Suppressor macrophage (primary cell): ENCODE measurements at places on chromosomes 11 and 22.
A peak's percentile ranks its signal among the peaks of the same experiment; 100 is the strongest.

DNA sequence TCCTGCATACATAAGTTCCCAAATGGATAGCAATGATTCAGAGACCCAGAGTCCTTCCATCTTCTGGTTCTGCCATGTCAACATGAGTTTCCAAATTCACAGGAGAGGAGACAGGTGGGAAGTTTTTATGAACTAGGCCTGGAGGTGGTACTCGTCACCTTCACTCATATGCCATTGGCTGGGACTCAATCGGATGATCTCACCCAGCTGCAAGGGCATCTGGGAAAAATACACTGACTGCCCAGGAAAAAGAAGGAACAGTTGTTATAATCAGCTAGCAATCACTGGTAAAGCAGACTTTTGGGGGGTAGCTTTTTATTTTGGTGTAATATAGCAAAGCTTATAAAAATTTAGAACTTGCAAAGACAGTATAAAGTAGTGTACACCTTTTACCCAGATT lies 83.9 kb downstream of the OTOG start:
- no peak for DNase-seq

DNA sequence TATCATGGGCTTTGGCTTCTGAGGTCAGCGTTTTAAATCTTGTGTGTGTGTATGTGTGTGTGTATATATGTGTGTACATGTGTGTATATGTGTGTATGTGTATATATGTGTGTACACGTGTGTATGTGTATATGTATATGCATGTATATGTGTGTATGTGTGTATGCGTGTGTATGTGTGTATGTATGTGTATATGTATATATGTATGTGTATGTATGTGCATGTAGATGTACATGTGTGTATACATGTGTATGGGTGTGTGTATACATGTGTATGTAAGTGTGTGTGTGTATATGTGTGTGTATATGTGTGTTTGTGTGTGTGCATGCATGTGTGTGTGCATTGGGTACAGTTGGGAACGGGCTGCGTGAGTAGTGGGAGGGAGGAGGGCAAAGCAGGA lies 123.0 kb downstream of the ST3GAL4 start:
- no peak for DNase-seq

DNA sequence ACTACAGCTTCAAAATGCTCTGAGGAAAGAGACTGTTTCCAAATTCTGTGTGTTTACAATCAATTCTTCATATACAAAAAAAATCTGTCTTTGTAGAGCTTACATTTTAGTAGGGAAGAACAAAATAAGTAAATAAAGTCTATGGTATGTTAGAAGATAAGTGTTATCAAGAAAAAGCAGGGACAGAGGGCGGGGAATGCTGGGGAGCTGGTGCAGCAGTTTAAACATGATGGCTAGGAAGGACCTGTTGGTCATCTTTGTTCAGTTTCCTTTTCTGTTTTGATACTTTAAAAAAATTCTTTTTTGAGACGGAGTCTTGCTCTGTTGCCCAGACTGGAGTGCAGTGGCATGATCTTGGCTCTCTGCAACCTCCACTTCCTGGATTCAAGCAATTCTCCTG lies 16.1 kb downstream of the TMEM25 start:
- DNase-seq, result no peak

DNA sequence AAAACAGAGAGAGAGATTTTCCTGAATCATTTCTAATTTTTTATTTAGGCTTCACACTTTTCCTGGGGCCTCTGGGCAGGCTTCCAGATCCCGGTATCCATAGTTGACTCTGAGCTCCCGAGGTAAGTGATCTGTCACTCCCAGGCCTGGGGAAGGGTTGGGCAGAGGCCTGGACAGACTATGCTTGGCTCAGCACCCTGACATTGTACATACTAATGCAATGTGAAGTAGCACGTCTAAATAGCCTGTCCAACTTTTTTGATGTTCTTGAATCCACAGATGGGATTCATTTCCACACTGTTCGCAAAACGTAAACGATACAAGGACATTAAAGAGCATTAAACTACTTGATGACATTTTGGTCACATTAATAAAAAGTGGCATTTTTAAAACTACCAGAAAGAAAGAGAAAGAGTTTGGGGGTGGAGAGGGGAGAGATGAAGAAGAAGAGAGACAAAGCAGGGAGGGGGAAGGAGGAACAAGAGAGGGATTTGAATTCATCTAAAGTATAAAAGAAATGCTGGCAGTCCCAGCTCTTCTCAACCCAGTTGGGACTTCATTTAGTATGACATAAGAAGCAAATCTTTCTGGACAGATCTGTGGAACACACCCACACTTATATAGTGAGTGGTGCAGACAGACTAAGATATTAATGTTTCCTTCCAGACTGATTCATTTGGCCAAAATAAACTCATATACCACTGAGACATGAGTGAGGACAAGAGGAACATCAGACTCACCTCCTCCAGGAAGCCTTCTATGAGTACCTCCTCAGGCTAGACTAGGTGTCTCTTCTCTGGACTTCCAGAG lies 514.2 kb downstream of the SOX6 start:
- DNase-seq, result no peak

- no peak for DNase-seq
Measured at GRCh38 chr11:34134765-34135164, 29.3 kb downstream of the NAT10 start.

DNA sequence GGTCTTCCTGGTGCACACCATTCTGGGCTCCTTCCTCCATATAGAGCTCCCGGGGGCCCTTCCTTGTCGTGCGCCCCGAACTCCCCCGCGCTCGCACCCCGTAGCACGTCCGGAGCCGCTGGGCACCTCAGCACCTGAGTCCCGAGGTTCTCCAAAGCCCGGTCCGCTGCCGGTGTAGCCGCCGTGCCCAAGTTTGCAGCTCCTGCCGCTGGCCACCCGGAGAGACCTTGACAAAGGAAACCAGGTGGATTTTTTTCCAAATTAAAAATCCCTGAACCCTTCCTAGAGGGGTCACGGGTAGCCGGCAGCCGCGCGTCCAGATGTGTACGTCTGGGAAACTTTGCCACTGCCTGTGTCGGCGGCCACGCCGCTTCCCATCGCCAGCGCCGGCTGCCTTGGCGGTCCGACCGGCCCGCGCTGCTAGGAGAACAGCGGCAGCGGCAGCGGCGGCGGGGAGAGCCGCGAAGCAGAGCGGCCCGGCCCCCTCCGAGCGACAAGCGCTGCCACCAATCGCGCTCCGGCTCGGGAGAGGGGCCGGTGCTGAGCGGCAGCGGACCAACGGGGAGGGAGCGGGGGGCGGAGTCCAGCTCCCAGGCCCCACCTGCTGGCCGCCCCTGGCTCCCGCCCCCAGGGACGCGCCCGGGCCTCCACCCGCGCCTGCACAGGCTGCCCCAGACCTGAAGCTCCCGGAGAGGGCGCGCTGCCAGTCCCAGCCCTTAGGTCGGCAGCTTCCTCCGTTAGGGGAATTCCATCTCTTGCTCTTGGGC lies at the start of gene GALNT18:
Gene GALNT18 (minus strand): TSS at position 433 of the 767 bp plus-strand sequence.
- peak; percentile 96 for DNase-seq

GRCh38 chr11:78649361-78650215 lies 74.9 kb upstream of the NARS2 start:
- no peak for DNase-seq

GRCh38 chr22:33057363-33057995 lies 702 bp downstream of the SYN3 start:
- no peak for DNase-seq

DNA sequence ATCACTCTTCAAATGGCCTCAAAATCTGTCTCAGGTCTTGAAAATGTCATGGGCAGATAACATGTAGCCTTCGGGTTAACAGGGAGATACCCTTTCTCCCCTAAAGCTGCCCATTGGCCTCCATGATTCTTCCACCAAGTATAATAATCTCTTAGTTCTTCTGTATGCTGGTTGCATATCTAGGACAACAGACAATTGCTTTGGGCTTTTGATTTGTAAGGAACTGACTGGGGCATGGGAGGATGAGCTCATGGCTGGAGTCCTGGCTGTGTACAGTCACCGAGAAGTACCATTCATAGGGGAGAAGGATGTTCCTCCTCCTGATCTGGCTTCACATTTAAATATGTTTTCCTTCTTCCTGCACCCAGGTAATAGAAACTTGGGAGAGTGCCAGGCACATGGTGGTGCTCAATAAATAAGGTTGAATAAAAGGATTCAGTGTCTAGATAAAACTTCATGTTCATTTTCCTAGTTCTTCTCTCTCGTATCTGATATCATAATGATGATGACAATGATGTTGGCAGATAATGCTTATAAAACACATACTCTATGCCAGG lies 2.8 kb upstream of the AMPD3 start:
- DNase-seq, result peak; percentile 53

DNA sequence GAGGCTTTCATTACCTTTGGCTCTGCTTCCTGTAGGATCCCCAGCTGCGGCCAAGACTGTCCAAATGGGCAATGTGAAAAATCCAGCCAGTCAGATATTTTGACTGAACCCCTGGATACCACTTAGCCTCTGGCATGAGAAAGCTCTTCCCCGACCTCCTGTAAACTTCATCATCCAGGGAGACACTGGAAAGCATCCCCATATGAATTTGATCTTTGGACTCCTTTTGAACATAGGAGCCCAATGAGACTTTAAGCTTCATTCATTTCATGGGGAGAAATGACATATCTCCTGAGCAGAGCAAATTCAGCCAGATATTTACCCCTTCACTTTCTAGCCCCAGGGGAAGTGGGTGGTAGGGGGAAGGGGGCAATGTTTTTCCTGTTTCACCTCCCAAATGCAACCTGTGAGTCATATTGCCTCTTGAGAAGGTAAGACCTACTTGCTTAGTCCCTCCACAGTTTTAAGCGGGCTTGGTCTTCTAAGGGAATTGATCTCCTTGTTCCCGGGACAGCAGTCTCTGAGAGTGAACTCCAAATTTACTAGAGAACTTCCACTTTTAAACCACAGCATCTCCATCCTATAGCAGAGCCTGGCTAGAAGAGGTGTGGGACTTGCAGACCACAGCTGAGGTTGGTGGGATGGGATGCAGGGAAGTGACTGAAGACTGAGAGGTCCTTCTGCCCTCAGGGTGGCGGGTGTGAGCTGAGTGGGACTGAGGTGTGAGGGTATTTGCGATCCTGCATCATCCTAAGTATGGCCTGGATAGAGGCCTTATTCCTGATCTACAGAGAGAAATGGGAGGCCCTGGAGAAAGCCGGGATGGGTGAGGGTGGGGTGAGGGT lies 20.3 kb upstream of the POU2AF1 start:
- no peak for DNase-seq

GRCh38 chr22:24459911-24460310 lies 32.5 kb downstream of the ADORA2A start:
- no peak for DNase-seq

GRCh38 chr11:119254239-119254638 lies 48.1 kb downstream of the CBL start:
- no peak for DNase-seq

GRCh38 chr11:120136356-120136755 lies 1.6 kb downstream of the TRIM29 start:
- no peak for DNase-seq

DNA sequence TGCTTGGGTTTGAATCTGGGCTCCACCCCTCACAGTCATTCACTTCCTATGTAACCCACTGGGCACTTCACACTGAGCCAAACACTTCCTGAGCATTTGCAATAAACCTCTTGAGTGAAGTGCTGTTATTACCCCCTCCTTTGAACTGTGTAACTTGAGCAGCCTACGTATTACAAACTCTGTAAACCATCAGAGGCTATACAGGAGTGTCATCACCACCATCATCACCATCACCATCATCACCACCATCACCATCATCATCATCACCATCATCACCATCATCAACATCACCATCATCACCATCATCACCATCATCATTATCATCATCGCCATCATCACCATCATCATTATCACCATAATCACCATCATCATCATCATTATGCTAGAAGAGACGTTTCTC lies 18.4 kb downstream of the RTL6 start:
- no peak for DNase-seq

GRCh38 chr11:46380340-46381047 lies 975 bp upstream of the MDK start:
- DNase-seq, result peak; percentile 77

GRCh38 chr11:13355191-13355590 lies 77.6 kb downstream of the BMAL1 start:
- no peak for DNase-seq

DNA sequence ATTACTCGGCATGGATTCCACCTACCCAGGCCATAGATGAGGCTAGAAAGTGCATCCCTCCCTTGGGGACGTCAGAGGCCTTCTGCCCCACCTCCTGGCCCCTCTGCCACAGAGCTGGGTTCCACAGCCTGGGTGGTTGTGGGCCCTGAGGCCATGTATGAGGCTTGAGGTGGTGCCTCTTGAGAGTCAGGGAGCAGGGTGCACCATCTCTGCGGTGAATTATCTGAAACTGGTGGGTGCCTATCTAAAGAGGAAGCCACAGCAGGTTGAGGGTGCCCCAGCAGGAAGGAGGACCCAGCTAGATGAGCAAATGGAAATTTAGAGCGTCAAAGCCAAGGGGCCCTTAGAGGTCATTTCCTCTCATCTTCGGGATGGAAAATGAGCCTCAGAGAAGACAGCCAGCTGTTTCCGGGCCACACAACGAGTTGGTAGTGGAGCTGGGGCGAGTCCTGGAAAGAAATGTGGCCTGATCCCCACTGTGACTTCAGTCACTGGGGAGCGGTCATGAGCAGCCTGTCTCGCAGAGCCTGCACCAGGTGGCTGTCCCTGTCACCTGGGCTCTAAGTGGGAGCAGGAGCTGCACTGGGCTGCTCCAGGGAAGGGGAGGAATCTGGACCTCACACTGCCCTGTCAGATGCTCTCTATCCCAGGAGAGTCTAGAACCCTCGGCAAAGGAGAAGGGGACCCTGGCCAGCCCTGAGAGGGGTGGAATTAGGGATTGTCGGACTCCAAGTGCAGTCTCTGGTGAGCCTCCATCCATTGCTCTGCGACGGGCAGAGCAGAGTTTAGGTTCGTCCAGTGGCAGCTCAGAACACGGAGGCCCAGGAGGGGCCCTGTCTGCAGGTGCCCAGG lies 7.3 kb downstream of the ADORA2A start:
- DNase-seq, result peak; percentile 79

DNA sequence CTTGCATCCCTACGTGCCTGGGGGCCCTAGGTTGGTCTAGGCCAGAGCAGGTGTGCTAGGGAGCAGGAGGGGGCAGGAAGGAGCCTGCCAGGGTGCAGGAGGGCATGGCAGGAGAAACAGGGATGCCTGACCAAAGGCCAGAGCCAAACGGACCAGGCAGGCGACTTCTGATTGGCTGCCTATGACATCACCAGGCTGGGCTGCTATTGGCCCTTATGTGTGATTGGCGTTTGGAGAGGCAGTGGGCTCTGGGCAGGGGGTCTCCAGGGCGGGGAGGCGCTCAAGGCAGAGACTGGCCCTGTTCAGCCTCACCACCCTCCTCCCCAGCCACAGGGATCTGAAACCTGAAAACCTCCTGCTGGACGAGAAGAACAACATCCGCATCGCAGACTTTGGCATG lies 44.4 kb downstream of the MOB2 start:
- DNase-seq, result no peak

DNA sequence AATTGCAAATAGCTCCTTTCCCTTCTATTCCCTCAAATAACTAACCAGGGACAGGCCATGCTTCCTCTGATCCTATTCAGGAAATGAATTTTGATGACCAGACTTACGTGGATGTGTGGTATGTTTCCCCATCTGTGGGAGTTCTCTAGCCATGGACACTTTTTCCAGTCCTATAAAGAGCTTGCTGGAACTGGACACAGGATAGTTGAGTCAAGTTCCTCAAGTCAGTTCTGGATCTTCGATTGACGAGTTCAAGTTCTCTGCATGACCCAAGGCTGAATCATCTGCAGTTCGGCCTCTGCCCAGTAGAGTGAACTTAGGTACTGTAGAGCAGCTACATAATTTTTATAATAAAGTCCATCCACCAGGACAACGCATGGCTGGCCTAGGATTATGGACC lies 52.7 kb upstream of the CCND1 start:
- peak; percentile 3 for DNase-seq

- DNase-seq, result no peak
Measured at GRCh38 chr11:76574406-76574805, 96.1 kb downstream of the LRRC32 start.

GRCh38 chr22:35564975-35565867 lies 24.6 kb downstream of the RASD2 start:
- DNase-seq, result no peak
